HCEC 1CT (cell line): ENCODE measurements at places on chromosomes 2 and 18.

DNA sequence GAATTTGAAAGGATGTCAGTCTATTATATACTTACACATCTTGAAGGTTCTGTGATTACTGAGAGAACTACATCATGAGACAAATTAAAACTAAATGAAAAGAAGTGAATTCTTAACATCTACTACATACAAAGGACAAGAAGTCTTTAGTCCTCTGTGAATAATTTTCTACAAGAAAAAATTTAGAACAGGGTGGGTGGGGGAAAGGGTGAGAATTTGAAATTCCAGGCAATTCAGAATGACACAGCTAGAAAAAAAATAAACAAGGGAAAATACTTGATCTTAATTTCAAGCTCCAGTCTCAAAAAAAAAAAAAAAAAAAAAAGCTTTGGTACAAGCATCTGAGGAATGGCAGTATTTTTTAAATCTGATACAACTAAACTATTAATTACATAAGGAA lies 15.5 kb downstream of the CUL3 start:
- no peak for DNase-seq

GRCh38 chr2:200603972-200604371 lies 18.2 kb downstream of the AOX1 start:
- peak; percentile 87 for DNase-seq

GRCh38 chr18:11728249-11728648 lies 39.2 kb downstream of the GNAL start:
- no peak for DNase-seq

- no peak for DNase-seq
These were observed 61.7 kb downstream of the EML4 start for GRCh38 chr2:42230891-42231290.

- DNase-seq = no peak
These were observed 139.8 kb downstream of the GPD2 start for GRCh38 chr2:156576005-156576404.

DNA sequence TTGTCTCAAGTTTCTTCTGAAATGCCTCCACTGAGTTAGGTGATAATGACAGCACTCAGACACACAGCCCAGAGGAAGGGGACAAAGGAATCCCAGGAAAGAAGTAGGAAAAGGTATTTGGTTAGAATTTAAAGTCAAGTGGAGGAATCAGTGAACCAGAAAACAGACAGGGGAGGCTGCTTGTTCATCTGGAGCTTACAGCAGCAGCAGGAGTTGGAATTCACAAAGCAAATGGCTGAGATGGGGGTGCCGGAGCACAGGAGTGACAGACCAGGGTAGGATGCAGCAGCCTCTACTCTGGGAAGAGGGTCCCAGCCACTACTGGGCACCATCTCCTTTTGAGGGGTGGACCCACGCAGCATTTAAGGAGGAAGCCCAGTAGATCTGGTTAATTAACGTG lies 104.8 kb downstream of the ST6GAL2 start:
- no peak for DNase-seq

DNA sequence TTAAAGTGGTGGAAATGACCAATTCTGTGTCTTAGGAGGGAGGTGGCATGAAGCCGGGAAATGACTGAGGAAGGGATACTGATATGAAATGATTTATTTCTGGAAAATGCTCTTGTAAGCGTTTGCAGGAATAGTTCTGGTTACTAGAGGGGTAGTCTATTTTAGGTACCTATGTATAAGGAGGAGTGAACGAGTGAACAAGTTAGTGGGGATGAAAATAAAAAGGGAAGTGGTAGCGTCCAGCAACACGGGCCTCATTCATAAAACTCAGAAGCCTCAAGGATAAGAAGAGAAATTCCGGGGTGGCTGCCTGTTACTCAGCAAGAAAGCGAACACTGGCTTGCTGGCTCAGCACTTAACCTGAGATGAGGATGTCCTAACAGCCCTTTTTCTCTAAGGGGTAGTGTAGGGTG lies 303.3 kb downstream of the NCKAP5 start:
- DNase-seq = no peak

- DNase-seq = no peak
These were observed 316.3 kb upstream of the CXCR4 start for GRCh38 chr2:136434251-136434715.

DNA sequence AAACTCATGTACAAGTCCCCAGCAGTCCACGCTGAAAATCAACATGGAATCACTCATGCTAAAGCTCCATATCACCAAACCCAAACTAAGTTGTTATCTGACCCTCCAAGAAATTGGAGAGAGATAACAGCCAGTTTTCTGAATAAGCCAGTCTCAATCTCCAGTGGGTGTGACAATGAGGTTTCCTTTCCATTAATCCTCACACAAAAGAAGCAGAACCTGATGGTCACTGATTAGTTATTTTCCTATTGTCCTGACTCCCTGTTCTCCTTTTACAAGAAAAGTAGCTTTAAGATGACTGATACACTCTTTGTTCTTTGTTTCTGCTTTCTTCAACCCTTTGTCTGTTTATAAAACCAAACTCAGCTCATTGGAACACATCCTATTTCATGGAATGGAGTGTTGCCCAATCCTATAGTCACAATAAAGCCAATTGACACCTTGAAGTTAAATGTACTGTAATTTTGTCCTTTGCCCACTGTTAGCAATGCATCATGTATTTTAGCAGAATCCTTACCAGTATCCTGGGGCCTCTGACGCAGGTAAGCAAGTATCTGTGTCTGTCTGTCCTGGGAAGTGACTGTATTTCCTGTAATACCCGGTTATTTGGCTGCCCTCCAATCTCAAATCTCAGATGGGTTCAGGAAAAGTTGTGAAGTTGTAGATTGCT lies 30.6 kb upstream of the SH3RF3 start:
- DNase-seq = peak; percentile 13
